ENCODE measurements at places on chromosomes 1 and 21.

DNA sequence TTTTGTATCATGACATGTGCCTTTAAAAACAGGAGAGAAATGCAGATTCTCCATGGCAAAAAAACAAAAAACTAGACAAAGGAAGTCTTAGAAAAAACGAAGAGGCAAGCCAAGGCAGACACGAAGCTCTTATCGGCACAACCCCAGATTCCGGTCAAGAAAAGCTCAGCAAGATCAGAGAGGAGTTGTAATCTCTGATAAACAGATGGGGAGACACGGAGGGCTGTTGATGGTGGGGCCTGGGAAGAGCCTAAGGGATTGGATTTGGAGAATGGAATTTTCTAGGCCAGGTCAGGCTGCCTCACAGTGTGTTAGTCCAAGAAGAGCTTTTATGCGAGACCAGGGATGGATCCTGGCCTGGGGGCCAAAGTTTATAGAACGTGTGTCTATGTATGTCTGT lies 96.2 kb upstream of the AKT3 start:
- no peak for DNase-seq

GRCh38 chr1:41917835-41918449 lies 780 bp downstream of the HIVEP3 start:
- peak; percentile 7 for DNase-seq

- no peak for DNase-seq
Observed at GRCh38 chr1:34113887-34114286, 51.1 kb downstream of the CSMD2 start.

- DNase-seq, result no peak
Observed at GRCh38 chr1:21662426-21663247, 6.5 kb downstream of the RAP1GAP start.

GRCh38 chr1:26156285-26157038 lies 2.4 kb upstream of the FAM110D start:
- DNase-seq, result no peak

- DNase-seq, result no peak
Observed at GRCh38 chr1:171206204-171206977, 21.3 kb downstream of the FMO2 start.

DNA sequence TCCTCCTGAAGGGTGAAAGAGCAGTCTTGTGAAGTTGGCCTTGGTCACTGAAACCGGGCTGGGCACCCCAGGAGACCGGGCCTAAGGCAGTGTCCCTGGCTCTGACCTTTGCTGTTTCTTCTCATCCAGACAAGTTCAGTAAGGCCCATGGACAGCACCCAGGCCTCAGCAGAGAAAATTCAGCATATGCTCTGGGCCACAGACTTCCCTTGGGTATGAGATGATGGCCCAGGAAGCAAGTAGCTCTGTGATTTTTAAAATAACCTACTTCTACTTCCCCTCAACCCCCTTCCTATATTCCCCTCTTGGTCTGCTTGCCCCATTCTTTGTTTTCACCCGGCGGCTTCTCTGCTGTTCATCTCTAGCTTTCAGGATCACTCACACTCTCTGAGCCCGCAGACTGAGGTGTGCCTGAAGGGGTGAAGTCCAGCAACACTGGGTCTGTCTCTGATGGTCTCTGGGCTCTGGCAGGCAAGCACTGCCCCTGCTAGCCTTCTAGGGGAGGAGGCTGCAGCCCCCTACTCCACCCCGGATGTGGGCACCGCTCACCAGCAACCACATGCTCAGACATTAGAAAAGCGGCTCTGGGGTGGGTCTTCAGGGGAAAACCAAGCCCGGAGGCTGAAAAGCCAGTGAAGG lies 2.9 kb upstream of the GPR25 start:
- no peak for DNase-seq

- no peak for DNase-seq
Observed at GRCh38 chr1:4476394-4476793, 178.0 kb upstream of the AJAP1 start.

DNA sequence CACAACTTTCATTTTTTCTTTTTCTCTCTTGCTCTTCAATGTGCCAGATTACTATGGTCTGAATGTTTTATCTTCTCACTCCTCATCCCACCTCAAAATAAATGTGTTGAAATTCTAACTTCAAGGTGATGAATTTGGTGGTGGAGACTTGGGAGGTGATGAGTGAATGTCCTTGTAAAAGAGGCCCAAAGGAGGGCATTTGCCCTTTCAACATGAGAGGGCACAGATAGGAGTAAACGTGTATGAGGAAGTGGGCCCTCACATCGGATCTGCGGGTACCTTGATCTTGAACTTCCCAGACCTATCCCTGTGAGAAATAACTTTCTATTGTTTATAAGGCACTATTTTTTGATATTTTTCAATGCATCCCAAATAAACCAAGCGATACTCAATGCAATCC lies 412.3 kb upstream of the ADGRL2 start:
- DNase-seq, result no peak
